Left lung (tissue), 14 donors: ENCODE measurements at places on chromosomes 6 and 20. TPM values are rescaled to one million over a fixed set of nuclear protein-coding genes. Genes with fewer than 3 reads are reported as not detected.

- no peak for DNase-seq
Measured at GRCh38 chr20:44418069-44418905, 57.4 kb upstream of the TTPAL start.

Gene SLC17A3
- polyA plus RNA-seq: not detected

GRCh38 chr6:1554141-1554475 is 55.6 kb upstream of the FOXC1 start:
- no peak for DNase-seq

DNA sequence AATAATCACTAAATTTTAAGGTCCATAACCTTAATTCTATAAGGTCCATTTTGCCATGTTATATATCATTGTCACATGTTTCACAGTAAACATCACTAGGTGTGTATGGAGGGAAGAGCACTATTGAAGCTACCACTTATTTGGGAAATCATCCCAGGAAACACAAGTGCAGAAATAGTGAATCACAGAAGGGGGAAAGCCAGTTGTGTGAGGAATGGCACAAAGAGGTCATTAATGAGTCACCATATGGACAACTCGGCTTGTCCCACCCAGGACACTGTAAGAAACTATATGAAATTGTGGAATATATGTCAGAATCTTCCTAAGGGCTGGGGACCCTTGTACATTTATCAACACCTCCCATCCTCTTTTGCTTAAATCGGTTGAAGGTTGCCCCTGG is 13.7 kb downstream of the BTN3A1 start:
- no peak for DNase-seq

- no peak for DNase-seq
Measured at GRCh38 chr20:5807431-5807830, 57.2 kb downstream of the SHLD1 start.

- DNase-seq: no peak
Measured at GRCh38 chr6:6997263-6998193, 110.2 kb upstream of the RREB1 start.

DNA sequence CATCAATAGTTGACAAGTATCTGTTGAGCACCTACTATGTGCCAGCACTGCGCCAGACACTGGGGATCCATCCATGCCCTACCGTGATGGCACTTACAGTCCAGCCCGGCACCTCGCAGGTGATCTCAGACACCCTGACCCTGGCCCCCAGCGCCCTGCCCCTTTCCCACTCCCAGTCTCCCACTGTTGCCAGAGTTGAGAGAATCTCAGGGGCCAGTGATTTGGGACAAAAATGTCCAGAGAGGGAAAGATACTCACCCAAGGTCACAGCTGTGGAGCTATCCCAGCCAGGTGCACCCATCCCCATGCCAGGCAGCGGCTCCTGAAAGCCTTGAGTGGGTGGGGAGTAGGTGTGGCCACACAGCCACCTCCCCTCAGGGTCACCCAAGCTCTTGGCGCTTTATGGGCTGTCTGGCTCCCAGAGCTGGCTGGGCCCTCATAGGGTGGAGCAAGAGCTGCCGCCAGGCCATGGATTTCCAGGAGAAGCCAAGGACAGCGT is 3.3 kb downstream of the PI16 start:
- no peak for DNase-seq

GRCh38 chr6:132362442-132363185 is 38.7 kb downstream of the MOXD1 start:
- DNase-seq: no peak

DNA sequence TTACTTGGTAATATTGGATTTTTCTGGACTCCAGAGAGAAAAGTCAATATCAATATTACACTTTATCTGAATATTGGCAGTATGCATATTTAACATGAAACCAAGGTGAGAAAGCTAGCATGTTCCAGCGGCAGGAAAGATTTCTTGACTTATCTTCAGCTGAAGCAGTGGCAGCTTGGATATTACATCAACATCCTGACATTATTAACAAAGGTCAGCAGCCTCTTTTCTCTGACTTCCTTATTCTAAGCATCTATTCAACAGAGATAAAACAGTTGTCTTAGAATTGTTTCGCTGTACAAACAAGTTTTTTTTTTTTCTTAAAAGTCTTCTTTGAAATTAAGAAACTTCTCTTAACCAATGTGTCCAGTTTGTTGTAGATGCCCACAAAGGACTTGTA is 11.8 kb downstream of the DCBLD1 start:
- no peak for DNase-seq

- DNase-seq: no peak
Measured at GRCh38 chr6:34583461-34583860, 27.3 kb upstream of the SPDEF start.

Gene CBLN4
- 0.06 TPM for polyA plus RNA-seq

DNA sequence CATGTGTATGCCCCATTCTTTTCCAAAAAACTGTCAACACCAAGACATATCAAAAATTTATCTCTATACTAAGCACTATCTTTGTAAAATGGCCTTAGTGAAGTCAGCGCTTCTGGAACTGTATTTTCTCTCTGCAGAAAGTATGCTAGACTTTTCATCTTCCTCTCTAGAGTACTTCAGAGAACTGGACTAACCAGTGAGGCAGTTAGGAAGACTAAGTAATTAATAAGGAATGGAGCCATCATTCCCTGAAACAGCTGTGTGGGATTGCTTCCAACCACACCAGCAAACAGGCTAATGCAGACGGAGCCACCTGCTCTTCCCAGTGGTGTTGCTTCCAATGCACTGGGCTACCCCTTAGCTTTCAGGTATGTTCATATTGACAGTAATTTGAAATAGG is 169.1 kb upstream of the FUT9 start:
- DNase-seq: no peak

- no peak for DNase-seq
Measured at GRCh38 chr6:150258381-150258780, 110.4 kb upstream of the IYD start.

GRCh38 chr6:109467696-109468095 is 12.1 kb upstream of the MICAL1 start:
- DNase-seq: no peak

- DNase-seq: peak; percentile 74
Measured at GRCh38 chr6:7073821-7074525, 33.8 kb upstream of the RREB1 start.
